Activated CD4-positive, alpha-beta T cell treated with anti-CD3 and anti-CD28 coated beads for 4 hours (primary cell): ENCODE measurements at places on chromosomes 7 and 10.

GRCh38 chr10:30645340-30645827 is 15.8 kb upstream of the LYZL2 start:
- DNase-seq = no peak

DNA sequence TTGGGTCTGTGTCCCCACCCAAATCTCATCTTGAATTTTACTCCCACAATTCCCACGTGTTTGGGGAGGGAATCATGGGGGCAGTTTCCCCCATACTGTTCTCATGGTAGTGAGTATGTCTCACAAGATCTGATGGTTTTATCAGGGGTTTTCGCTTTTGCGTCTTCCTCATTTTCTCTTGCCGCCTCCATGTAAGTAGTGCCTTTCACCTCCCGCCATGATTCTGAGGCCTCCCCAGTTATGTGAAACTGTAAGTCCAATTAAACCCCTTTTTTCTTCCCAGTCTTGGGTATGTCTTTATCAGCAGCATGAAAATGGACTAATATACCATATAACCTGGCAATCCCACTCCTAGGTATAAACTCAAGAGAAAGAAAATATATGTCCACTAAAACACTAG is 25.9 kb upstream of the SP4 start:
- no peak for DNase-seq

- no peak for DNase-seq
Observed at GRCh38 chr10:128476845-128477244, 350.6 kb upstream of the MKI67 start.

- no peak for DNase-seq
Observed at GRCh38 chr7:7323921-7324320, 141.6 kb downstream of the C1GALT1 start.

- no peak for DNase-seq
Observed at GRCh38 chr10:65818990-65819389, 1106.8 kb upstream of the LRRTM3 start.

DNA sequence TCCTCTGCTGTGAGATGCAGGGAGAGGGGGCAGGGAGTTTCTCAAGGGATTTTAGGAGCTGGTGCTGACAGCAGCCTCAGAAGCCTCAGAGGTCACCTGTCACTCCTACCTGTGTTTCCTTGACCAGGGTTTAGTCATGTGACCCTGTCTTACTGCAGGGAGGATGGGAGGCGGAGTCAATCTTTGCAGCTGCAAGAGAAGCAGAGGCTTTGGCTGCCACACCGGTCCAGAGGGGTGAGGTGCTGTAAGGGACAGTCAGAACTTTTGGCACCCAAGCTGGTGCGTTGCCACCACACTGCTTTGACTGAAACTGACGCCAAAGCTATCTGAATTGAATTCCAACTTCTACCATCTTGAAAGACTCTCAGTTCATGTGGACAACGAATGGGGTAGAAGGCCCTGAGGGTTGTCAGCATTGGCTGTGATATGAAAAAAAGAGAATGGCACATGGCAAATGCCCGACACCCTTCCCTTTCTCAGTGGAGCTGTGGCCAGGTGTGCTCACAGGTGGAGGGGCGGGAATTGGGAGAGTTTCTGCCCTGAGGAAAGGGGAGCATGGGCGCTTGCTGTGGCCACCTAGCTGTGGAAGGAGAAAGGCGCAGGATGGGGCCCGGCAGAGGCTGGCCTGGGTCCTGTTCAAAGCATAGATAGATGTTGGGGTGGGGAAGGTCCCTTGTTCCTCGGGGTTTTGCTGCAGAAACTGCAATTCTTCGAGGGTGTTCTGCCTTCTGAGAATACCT is 69.3 kb downstream of the ARHGAP22 start:
- no peak for DNase-seq

- no peak for DNase-seq
Observed at GRCh38 chr7:103879411-103879810, 110.0 kb downstream of the RELN start.

DNA sequence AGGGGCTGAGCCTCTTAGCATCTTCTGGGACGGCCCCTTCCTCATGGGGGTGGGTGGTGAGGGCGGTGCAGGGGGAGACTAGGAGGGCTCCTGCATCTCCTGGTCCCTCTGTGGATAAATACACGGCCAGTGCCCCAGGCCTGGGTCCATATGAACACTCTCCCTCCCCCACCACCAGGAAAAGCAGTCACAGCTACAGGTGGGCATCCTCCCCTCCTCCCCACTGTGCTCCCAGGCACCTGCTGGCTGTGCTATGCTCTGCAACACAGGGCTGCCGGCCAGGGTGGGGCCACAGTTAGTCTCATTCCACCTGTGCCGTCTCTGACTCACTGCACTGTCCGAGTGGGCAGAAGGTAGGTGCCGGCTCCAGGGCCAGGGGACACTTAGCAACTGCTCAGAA is 87.3 kb upstream of the INSIG1 start:
- no peak for DNase-seq

DNA sequence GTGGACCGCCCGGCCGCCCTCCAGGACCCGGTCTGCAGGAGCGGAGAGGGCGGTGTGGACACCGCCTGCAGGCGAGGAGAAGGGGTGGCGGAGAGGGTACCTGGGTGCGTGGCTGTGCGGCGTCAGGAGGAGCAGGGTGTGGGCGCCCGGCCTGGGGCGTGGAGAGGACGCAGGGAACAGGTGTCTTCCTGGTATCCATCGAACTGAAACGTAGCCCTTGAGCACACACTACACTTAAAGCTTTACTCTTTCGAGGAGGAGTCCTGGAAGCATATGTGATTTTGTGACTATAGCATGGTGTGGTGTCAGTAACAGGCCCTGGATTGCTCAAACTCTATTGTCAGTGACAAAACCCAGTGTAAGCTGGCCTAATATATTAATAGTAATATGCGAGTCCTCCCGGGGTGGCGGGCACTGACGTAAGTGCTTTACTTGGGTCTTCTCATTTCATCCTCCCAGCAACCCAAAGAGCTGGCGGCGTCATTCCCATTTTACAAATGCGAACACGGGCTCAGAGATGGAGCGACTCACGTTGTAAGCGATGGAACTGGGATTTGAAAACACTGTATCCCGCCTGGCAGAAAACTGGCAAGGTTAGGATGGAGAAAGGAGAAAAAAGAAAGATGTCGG is 508 bp upstream of the TECPR1 start:
- DNase-seq = no peak

- no peak for DNase-seq
Observed at GRCh38 chr10:133529576-133529946, 2.4 kb downstream of the CYP2E1 start.

DNA sequence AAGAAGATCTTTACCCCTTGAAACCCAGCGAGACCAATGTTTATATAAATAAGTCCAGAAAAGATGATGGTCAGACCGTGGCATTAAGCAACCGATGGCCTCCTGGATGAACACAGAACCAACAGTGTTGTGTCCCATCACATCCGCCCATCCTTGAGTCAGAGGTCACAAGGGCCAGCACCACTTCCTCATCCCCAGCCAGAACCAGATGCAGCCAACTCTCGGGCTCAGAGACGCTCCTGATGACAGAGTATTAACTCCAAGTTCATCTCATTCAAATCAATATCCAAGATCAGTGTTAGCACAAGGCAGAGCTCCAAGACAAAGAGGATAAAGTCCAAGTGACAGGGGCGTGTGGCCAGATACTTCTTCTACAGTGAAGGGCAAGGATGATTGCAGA is 63.5 kb downstream of the FAM53B start:
- no peak for DNase-seq

DNA sequence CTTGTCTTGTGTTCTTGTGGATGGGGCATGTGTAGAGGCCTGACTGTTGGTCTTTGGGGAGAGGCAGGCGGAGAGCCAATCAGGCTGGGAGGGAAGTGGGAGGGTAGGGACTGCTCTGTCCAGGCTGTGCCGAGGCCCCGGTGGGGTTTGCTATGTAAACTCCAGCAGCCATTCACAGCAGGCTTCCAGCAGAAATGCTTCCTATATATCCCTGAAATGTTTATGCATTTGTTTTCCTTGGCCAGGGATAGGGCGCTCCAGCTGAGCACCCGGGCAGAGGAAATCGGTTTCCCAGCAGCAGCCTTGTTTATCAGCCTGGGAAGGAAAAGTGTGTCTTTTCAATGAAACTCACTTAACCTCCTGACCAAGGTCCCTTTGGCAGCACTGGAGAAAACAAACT is 18.3 kb upstream of the AQP1 start:
- DNase-seq = no peak

- no peak for DNase-seq
Observed at GRCh38 chr10:79605308-79605707, 5.4 kb upstream of the SFTPA1 start.

GRCh38 chr7:22841954-22842353 is 19.3 kb upstream of the TOMM7 start:
- no peak for DNase-seq

DNA sequence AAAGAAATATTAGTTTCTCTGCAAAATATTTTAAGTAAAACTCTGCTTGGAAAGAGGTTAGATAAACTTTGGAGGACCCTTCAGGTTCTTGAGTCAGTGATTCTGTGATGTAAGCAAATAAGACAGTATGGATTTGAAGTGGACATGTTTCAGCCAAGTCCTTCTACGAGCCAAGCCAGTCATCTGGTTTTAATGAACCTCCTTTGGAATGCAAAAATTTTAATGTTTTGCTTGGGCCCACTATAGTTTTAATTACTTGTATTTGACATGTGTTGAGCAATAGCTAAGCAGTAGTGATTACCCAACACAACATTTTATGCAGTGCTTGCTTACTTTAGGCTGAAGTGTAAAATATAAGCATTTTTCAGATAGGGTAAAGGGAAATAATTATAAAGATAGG is 296.3 kb upstream of the SEMA3D start:
- DNase-seq = no peak

DNA sequence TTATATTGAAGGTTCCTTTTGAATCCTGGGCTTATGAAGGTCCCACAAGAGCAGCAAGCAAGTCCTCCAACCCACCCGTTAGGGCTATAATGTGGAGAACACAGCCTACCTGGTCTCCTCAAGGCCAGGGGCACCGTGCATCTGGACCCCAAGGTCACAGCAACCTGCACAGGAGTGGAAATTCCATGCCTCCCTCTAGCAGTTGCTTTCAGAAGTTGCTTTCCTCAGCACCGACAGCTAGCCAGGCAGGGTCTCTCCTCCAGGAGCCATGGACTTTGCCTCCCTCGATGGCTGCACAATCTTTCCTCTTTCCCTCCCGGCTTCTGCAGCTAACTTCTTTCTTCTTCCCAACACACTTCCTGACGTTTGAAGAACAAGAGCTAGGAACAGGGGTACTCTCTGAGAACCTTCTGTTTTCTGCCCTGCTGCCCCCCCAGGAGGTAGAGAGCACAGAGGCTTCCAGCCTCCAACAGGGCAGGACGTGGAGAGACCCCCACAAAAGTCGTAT is 149.8 kb downstream of the PTPN20 start:
- DNase-seq = no peak

GRCh38 chr10:100006243-100006886 is 3.4 kb downstream of the DNMBP start:
- DNase-seq = peak; percentile 6

GRCh38 chr7:159114096-159114495 is 30.6 kb downstream of the VIPR2 start:
- no peak for DNase-seq

- no peak for DNase-seq
Observed at GRCh38 chr7:21071561-21072501, 285.1 kb upstream of the SP8 start.

- DNase-seq = no peak
Observed at GRCh38 chr7:84614821-84615501, 420.4 kb upstream of the SEMA3A start.

- DNase-seq = no peak
Observed at GRCh38 chr7:74483402-74484336, 30.0 kb downstream of the GTF2IRD1 start.
